Activated CD4-positive, alpha-beta T cell treated with anti-CD3 and anti-CD28 coated beads, Interleukin-2, amount 10 ng/mL, durations not matched to agents 24 days and 14 days (primary cell): ENCODE measurements at places on chromosomes 5 and 9. TPM values are rescaled to one million over a fixed set of nuclear protein-coding genes. Genes with fewer than 3 reads are reported as not detected.

DNA sequence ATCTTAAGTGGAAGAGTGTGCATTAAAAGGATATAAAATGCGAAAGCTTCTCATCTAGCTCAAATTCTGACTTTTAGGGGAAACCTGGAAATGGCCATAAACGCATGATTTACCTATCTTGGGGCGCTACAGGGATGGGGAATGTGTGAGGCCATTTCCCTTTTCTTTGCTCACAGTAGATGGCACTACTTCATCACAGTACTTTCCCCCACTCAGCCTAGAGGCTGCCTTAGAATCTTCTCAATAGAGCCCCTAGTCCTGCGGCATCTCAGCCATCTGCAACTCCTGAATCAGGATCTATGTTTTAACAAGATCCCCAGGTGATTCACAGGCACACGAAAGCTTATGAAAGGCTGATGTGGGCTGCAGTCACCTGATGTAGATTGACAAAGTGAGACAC lies 110.8 kb downstream of the LHFPL2 start:
- no peak for DNase-seq

GRCh38 chr9:91160599-91161464 lies 200.9 kb downstream of the AUH start:
- DNase-seq, result peak; percentile 55

DNA sequence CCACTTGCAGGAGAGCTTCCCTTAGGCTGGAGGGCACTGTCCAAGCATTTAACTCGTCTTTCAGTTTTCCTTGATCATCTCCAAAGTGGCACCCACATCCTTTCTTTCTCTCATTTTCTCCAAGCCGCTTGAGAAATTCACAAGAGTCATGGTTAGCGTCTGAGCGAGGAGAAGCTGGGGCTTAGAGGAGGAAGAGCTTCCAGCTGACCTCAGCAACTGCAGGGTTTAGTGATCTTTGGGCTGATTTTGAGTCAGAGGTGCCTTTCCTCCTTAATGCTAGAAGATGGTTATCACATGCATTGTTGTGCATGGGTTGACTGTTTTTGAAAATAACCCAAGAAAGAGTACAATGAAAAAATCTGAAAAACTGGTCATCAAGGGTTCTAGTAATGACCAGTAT lies 134.7 kb downstream of the GADD45G start:
- peak; percentile 78 for DNase-seq

OR1J2 gene
- total RNA-seq, result not detected in 2 replicates

ZBED3 gene
- total RNA-seq, result 0.62 and 1.7 TPM in 2 replicates

DNA sequence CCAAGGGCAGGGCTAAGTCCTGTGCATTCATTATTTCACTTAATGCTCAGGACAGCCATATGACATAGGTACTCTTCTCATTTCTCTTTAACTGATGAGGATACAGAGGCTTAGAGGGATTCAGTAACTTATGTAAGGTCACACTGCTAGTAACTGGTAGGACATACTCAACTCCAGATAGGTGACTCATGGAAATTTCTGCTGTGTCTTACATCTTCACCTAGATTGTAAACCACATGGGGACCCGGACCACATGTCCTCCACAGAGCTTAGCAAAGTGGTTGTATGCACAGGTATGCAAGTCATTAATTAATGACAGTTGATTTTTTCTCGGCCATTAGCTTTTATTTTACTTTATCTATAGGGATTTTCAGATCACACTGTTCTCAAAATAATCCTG lies 29.3 kb downstream of the SLC1A1 start:
- DNase-seq, result no peak

- DNase-seq, result no peak
These were observed 158.1 kb downstream of the LPAR1 start for GRCh38 chr9:110880189-110880588.

DNA sequence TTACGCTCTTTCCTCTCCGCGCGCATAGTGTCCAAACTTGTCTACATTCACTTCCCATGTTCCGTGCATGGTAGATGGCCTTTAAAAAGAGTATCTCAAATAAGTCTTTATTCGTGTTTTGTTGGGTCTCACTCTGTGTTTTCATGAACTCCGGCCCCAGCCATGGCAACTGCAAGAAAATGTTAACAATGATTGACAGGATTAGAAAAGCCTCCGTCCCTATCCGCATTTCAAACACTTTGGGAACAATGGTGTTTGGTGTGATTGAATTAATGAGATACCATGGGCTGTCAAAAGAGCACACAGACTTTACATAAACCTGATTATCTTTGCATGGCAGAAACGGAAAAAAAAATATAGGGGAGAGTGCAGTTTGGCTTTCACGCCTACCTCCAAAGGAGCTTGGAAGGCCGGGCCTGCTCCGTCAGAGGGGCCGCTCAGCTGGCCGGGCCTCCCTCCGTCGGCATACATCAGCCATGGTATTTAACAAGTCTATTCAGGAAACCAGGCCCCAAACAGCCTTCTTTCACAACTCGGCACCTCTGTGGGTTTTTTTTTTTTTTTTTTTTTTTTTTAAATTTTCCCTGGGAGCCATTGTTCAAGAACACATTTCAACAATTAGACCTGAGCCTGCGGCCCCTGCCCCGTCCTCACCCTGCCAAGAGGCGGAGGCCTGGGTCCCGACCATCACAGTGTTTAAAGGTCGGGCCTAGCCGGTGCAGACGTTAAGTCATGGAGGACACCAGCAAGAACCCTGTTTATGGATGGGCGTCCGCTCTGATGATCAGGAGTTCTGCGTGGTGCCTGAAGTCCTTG lies 323.8 kb upstream of the IRX4 start:
- peak; percentile 40 for DNase-seq

FAM221B gene
- not detected in 2 replicates for total RNA-seq

HAVCR2 gene
- 70.0 and 73.1 TPM in 2 replicates for total RNA-seq

CCL19 gene
- not detected in 2 replicates for total RNA-seq

DNA sequence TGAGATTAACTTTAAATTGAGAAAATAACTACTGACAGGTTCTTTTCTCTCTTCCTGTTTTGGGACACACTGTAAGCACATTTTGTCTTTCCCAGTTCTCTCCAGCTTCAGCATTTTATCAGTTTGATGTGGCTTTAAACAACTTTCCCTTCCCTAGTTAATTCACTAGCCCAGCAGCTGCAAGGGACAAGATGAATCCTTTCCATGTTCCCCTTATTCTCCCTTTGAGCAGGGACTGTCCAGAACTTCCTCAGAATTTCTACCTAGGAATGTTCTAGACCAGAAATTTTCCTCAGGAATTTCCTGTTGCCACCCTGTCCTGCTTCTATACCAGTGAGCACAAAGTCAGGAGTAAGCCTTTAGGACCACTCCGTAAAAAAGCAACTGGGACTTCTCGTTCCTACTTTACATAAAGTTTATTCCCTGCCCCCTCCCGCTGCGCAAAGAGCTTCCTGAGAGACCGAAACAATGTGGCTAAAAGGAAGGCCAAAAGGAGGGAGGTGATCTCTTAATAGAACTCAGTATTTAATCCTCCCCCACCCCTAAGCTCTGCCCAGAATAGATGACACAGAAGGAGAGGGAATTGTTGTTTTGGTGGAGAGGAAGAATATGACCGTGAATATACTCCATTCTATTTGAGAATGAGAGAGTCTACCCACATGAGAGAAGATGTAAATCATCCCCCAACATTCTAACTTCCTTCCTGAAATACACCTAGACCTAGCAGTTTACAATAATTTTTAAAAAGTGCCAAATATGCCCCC lies 61.9 kb downstream of the GLIS3 start:
- no peak for DNase-seq
